Central memory CD4-positive, alpha-beta T cell (primary cell): ENCODE measurements at places on chromosomes 4 and X.

DNA sequence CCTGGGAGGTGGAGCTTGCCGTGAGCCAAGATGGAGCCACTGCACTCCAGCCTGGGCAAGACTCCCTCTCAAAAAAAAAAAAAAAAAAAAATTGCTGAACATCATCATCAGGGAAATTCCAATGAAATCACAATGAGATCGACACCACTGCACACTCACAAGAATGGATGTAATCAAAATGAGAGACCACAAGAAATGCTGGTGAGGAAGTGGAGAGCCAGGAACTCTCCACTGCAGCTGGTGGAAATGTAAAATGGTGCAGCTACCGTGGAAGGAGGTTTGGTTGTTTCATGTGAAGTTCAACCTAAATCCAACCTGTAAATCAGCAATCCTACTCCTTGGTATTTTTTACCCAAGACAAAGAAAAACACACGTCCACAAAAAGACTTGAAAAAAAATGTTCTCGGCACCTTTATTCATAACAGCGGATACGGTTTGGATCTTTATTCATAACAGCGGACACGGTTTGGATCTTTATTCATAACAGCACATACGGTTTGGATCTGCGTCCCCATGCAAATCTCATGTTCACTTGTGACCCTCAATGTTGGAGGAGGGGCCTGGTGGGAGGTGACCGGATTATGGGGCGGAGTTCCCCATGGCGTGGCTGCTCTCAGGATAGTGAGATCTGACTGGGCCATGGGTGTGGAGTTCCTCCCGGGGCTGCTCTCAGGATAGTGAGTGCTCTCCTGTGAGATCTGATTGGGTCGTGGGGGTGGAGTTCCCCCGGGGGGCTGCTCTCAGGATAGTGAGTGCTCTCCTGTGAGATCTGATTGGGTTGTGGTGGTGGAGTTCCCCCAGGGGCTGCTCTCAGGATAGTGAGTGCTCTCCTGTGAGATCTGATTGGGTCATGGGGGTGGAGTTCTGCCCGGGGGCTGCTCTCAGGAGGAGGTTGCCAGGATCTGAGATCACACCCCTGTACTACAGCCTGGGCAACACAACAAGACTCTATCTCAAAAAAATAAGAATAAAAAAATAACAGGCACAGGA is 7.7 kb downstream of the GAK start:
- no peak for DNase-seq

GRCh38 chr4:26889356-26889755 is 28.7 kb downstream of the STIM2 start:
- no peak for DNase-seq

DNA sequence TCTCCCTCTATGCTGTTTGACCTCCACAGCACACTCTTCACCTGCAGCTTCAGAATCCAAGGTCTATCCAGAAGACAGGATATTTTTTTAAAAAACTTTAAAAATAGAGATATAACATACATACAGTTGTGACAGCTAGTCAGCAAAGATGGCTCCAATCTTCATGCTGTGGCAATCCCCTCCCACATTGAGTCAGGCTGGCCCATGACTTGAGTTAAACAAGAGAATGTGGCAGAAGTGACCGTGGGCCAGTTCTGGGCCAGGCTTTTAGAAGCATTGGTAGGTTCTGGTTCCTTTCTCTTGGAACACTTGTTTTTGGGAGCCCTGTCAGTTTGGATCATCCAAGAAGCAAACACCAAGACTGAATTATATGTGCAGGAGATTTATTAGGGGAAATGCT is 36.1 kb upstream of the REPS2 start:
- no peak for DNase-seq

GRCh38 chr4:173139561-173139960 is 29.1 kb upstream of the GALNT7 start:
- no peak for DNase-seq

DNA sequence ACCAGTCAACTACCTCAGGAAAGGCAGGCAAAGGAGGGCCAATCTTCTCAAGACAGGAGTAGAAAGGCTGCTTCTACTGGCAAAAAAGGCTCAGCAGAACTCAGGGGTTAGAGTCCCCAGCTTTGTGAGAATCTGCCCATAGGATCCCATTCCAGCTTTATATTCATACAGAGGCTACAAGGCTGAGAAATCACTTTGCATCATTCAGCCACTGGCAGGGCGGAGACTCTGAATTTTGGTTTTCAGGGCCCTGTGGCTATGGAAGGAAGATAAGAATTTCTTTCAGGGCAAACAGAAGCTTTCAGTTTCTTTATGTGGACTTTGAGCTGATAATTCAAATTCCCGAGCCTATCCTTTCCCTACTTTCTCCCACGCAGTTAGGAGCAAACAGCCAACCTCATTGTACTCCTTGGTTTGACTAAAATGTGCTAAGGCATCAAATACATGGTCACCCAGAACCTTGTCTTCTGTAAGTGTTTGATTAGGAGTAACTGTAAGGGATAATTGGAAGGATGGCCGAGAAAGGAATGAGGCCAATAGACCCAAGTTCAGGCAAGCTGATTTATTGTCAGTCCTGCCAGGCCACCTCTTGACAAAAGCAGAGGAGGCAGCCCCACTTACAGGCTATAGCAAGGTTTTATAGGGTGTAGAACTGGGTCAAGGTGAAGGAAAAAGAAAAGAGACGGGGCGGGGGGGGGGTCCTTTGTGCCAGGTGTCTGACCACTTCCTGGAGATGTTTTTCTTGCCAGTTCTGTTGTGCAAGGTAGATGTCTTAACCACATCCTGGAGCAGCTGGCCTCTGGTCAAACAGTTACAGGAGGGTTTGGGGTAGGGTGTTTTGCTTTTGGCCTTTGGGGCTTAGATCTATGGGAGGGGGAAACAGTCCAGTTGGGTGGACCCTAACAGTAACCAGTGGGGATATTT is 165.3 kb upstream of the PPP1R2C start:
- DNase-seq: peak; percentile 59

- no peak for DNase-seq
Measured at GRCh38 chrX:71667328-71668247, at the start of gene LOC101059915. TSS of gene LOC101059915 (plus strand) at chrX:71667546.

DNA sequence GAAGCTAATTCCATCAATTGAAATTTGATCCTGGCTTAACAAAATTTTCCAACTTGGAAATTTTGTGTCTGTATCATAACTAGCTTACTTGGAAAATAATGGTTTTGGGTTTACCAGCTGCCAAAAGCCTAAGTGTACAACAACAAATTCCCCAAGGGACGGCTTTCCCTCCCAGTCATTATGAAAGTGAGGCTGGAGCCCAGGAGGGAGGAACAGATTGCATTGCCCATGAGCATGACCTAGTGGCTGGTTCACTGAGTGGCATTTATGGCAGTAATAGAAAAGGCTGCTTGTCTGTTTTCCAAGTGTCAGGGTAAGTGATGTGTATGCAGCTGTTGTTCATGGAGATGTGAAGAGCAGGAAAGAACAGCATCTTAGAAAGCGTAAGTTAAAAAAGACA is 70.8 kb upstream of the HHIP start:
- DNase-seq: no peak

GRCh38 chrX:5915783-5916182 is 312.9 kb downstream of the NLGN4X start:
- DNase-seq: no peak

GRCh38 chrX:17377795-17378194 is 2.8 kb downstream of the NHS start:
- no peak for DNase-seq

GRCh38 chr4:119523399-119523798 is 105.2 kb downstream of the PDE5A start:
- no peak for DNase-seq

- no peak for DNase-seq
Measured at GRCh38 chr4:27005501-27005900, 144.9 kb downstream of the STIM2 start.

DNA sequence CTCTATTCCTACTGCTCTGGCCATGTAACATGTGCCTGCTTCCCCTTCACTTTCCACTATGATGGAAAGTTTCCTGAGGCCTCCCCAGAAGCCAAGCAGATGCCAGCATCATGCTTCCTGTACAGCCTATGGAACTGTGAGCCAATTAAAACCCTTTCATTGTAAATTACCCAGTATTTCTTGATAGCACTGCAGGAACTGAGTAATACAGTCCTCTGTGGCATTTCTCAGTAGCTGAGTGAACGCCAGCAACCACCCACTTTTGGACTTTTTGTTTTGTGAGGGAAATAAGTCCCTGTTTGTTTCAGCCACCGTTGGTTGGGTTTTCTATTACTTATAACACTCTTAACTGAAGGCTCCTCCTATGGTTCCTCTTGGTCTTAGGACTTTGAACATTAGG is 104.1 kb downstream of the C4orf51 start:
- no peak for DNase-seq

GRCh38 chr4:108738003-108738706 is 24.7 kb downstream of the ETNPPL start:
- DNase-seq: no peak

- DNase-seq: no peak
Measured at GRCh38 chr4:92455951-92456350, 152.2 kb downstream of the GRID2 start.

DNA sequence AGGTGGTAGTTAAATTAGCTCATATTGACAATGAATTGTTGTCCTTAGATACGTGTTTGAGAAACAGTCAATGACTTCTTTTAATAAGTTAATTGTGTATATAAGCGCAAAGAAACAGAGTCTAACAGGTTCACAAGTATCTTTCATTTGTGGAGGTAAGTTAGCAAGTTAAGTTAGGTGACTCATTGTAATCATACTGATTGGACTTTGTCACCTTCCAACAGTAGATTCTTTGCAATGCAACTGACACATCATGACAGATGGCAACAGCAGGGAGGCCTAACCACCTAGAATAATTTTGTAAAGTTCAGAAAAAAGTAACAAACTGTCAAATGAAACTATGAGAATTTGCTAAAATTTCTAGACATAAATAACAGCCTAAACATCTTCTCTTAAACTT is 207.6 kb upstream of the PITX2 start:
- no peak for DNase-seq

- no peak for DNase-seq
Measured at GRCh38 chrX:137031039-137031438, 2.8 kb downstream of the GPR101 start.

- DNase-seq: no peak
Measured at GRCh38 chr4:5409972-5410618, 298.3 kb downstream of the EVC2 start.

DNA sequence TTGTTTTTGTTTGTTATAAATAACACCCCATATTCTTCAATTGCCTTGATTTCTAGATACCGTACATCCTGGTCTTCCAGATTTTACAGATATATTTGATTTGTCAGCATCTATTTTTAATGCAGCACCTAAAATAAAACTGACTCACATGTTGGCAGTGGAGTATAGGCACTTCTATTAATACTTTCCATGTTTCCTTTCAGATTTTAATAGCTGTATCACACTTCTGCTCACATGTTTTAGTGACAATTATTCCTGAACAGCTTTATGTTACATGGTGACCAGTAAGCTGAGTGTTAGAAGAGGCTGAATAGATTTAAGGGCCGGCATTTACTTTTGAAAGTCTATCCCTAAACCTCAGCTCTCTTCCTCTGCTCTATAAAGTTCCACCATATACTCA is 46.1 kb downstream of the C4orf46 start:
- no peak for DNase-seq

DNA sequence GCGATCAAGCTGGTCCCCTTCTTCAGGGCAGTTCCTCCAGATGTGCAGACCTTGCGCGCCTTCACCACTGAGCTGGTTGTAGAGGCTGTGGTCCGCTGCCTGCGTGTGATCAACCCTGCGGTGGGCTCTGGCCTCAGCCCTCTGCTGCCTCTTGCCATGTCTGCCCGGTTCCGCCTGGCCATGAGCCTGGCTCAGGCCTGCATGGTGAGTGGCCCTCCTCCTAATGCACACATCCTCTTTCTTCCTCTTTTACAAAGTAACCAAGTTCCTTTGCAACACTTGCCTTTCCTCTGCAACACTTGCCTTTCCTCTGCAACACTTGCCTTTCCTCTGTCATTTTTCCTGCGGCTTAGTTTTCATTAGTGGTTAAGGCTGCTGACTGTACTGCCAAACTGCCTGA is 1.8 kb downstream of the CCDC22 start:
- no peak for DNase-seq

- no peak for DNase-seq
Measured at GRCh38 chr4:177937041-177937440, 494.8 kb upstream of the AGA start.

DNA sequence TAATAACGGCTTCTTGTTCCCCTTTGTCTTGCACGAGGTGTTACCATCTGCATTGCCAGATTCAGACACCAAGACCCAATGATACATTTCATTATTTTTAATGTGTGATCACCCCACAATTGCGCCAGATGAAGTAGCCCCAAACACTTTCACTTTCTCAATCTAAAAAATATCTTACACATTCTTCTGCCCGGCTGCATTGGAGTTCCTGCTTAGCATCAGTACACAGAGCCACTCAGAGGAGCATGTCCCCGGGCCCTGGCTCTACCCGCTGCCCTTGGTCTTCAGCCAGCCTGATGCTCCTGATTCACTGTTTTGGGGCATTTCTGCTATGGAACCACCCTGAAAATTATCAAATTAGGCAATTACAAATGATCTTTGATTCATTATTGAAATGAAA is 66.0 kb upstream of the TENM3 start:
- no peak for DNase-seq

DNA sequence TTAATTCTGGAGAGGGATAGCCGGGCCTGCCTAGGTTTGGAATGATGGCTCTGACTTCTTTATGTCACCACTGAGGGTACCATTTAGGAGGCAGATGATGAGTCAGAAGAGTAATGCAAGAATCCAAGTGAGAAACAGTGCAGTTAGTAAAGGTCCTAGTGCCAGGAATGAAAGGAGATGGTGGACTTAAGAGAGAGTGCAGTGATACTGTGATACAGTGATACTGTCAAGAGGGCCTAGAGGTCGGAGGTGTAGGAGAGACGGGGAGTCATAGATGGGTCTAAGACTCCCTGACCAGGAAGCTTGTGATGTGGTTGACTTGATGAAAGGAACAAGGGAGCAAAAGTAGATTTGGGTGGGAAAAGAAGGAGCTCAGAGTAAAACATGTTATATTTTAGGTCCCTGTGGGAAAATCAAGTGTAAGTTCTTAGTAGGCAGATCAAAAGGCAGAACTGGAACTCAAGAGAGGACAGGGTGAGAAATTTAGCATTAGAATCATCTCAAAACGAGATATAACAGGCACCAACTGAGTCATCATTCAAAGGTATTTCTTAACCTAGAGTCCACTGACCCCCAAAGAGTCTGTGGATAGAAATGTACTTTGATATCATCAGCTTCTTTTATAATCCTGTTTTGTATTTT is 85.0 kb downstream of the NFKB1 start:
- DNase-seq: no peak

- DNase-seq: no peak
Measured at GRCh38 chr4:38315286-38315685, 348.7 kb upstream of the KLF3 start.
